Vagina (tissue), 2 donors: ENCODE measurements at places on chromosomes 13 and 19.

- DNase-seq, result no peak
Measured at GRCh38 chr19:30119180-30119908, 177.3 kb downstream of the URI1 start.

- no peak for DNase-seq
Measured at GRCh38 chr13:44555207-44555606, 20.9 kb downstream of the TSC22D1 start.

DNA sequence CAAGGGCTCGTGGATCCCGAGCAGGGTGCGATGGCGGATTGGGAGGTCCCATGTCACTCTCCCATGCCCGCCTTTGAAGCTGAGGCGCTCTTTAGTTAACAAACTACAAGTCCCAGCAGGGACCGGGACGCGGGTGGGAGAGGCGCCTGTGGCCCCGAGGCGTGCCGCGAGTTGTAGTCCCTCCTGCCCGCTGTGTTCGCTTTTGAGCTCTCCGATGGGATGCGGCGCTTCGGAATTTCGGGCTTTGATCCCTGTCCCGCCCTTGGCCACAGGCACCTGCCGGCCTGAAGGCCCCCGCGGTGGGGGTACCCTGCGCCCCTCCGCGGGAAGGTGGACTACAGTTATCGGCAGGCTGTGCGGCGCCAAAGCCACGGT is 11.0 kb downstream of the CYTH2 start:
- no peak for DNase-seq

- no peak for DNase-seq
Measured at GRCh38 chr13:29935309-29935981, 85.0 kb upstream of the UBL3 start.

DNA sequence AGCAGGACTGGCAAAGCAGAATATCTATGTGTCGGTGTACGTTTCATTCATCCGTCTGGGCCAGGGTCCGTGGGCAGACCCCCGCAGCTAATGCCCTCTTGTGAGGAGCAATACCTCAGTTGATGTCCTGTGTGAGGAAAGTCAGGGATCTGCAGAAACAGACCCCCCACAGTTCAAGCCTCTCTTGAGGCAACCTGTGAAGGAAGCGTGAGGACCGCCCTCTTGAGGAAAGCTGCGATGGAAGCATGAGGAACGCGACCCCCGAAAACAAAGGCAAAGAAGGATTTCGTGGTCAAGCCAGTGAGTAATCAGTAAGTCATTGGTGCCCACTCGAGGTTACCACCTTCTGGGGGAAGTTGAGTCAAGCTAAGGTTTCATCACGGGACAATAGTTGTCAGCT is 20.9 kb upstream of the ZNF83 start:
- DNase-seq, result no peak
